ENCODE measurements at places on chromosomes 7 and 10. TPM values are rescaled to one million over a fixed set of nuclear protein-coding genes. Genes with fewer than 3 reads are reported as not detected.

DNA sequence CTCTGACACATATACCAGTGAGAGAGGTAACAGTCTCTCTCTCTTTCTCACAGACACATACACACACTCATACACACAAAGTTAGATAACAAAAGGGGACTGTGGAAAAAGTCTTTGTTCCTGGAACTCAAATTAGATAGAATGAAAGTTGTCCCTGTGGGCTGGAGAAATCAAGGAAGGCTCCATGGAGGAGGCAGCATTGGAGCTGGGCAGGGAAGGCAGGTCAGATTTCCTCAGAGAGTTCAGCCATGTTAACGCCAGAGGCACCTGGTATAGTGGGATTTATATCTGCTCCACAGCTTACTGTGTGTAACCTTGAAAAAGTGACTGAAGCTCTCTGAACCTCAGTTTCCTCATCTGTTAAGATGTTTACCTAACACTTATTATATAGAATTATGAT is 38.7 kb downstream of the LDB3 start:
- H3K27ac ChIP-seq = no peak overlapping the region
- H3K4me1 ChIP-seq = peaks cover 11% of the 10 kb centered on the region
- no peak overlapping the region for H3K4me3 ChIP-seq
- no peak for DNase-seq

DNA sequence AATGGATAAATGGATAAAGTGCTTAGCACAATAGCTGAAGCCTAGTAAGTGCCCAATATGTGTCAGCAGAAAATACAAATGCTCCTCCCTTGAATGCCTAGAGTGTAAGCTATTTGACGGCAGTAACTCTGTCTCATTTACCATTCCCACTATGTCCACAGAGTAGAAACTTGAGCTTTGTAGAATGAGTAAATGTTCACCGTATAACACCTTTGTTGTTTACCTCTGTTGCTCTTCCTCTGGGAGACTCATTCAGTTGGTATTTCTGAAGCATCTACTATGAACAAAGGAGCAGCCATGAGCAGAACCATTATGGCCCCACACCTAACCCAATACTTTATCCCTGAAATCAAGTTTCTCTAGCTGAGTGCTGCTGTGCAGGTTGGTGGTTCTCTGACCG is 8.4 kb upstream of the SLC16A12 start:
- H3K4me1 ChIP-seq = no peaks in the 10 kb centered on the region
- peaks cover 8% of the 10 kb centered on the region for H3K27me3 ChIP-seq
- DNase-seq = no peak
- no peak overlapping the region for H3K4me3 ChIP-seq

LRRD1 gene
- polyA plus RNA-seq = not detected

LIPJ gene
- polyA plus RNA-seq = not detected

CYREN gene
- polyA plus RNA-seq = 21.6 TPM

DNA sequence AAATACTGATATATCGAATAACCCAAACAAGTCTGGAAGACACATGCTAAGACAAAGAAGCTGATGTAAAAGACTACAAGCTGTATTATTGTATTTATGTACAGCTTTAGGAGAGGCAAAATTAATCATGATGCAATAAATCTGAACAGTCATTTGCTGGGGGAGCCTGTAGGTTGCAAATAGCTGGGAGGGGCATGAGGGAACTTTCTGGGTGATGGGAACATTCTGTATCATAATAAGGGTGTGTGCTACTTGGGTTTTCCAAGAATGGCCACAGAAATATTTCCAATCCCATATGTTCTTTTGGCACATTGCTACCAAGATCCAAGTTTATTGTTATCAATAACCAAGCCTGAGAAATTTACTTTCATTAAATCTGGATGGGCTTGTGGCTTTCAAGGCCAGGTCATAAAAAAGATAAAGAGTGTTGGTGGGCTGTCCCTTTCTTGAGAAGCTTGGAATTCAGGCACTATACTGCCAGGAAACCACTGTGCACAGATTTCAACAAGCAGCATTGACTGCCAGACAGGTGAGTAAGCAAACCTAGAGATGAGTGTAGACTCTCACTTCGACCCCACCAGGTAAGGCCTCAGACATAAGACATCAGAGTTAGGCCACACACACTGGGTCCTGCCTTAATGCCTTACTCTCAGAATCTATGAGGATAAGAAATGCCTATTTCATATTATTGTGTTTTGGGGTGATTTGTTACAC is 629.7 kb upstream of the FZD8 start:
- no peak overlapping the region for H3K4me3 ChIP-seq
- no peaks in the 10 kb centered on the region for H3K27me3 ChIP-seq
- H3K27ac ChIP-seq = no peak overlapping the region
- 0 out of 2 replicates have a peak, but pooled peaks cover 3% of the 10 kb centered on the region for H3K36me3 ChIP-seq
- no peak for DNase-seq

LBX1 gene
- polyA plus RNA-seq = not detected

DNA sequence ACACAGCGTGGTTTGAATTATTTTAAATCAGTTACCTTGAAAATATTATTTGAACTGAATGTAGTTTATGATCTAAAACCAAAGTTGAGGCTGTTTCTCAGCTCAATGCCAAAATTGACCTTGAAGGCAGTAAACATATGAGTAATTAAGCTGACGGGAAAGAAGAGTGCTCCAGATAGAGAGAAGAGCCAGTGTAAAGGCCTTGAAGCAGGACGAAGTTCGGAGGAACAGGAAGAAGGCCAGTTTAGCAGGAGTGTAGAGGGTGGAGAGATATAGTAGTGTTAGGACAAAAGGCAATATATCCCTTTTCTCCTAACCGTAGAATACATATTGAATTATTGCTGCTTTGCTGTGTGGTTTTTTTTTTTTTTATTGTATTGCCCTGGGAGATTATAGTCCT is 63.2 kb downstream of the CYP51A1 start:
- peaks cover 3% of the 10 kb centered on the region for H3K36me3 ChIP-seq
- H3K4me1 ChIP-seq = no peaks in the 10 kb centered on the region
- DNase-seq = no peak
- H3K27ac ChIP-seq = no peak overlapping the region
- no peak overlapping the region for H3K4me3 ChIP-seq
- H3K27me3 ChIP-seq = no peaks in the 10 kb centered on the region

DNA sequence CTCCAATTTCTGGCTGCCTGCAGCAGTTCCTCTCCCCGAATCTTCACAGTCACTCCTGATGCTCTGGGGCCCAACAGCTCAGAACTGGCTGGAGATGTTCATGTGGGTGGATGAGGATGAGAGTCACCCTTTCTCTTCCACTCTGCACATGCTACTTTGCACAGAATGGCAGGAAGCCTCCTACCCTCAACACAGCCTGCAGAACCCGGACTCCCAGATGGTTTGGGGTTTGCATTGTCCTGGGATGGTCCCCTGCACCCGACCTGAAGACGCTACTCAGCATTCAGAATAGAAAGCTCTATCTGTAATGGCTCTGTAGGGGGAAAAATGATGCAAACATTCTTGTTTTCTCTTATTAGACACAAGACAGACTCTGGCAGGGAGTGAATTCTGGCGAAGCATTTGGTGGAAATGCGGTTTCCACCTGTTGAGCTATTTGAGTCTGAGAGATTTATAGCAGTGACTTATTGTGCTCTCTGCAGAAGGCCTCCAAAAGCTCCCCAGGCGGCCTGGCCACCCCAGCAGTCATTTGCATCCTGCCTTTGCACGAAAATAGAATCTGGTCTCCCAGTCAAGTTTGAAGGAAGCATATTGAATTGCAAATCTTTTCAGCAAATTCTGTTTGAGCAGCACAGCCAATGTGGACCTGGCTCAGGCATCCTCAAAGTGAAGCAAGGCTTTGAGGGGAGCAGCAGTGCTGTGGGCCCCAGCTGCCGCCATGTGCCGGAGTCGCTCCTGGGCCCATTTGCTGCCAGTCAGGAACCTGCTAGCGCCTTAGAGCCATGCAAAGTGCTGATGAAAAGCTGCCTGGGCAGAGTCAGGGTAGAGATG is 309.3 kb downstream of the TCERG1L start:
- no peaks in the 10 kb centered on the region for H3K4me1 ChIP-seq
- peak overlapping the region; percentile 85 for H3K27ac ChIP-seq

- H3K4me1 ChIP-seq = peaks cover 4% of the 10 kb centered on the region
- H3K27ac ChIP-seq = no peak overlapping the region
- no peak overlapping the region for H3K4me3 ChIP-seq
These were observed 231.8 kb downstream of the WDR37 start for GRCh38 chr10:1287971-1288401.

Measured in GM23338 (cell line).